ENCODE measurements at places on chromosomes 6 and 20.

DNA sequence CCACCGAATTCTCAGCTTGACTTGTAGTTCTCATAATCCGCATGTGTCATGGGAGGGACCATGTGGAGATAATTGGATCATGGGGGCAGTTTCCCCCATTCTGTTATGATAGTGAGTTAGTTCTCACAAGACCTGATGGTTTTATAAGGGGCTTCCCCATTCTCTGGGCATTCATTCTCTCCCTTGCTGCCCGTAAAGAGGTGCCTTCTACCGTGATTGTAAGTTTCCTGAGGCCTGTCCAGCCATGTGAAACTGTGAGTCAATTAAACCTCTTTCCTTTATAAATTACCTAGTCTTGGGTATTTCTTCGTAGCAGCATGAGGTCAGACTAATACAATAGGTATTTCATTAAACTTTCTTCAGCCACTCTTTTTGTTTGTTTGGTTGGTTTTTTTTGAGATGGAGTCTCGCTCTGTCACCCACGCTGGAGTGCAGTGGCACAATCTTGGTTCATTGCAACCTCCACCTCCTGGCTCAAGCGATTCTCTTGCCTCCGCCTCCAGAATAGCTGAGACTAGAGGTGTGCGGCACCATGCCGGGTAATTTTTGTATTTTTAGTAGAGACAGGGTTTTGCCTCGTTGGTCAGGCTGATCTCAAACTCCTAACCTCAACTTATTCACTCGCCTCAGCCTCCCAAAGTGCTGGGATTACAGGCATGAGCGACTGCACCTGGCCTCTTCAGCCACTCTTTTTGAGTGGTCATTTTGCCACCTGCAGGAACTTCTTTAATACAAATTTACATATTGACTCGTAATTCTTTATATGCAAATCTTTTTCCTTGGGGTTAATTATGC lies 36.3 kb downstream of the GSTA2 start:
- no peak for DNase-seq

DNA sequence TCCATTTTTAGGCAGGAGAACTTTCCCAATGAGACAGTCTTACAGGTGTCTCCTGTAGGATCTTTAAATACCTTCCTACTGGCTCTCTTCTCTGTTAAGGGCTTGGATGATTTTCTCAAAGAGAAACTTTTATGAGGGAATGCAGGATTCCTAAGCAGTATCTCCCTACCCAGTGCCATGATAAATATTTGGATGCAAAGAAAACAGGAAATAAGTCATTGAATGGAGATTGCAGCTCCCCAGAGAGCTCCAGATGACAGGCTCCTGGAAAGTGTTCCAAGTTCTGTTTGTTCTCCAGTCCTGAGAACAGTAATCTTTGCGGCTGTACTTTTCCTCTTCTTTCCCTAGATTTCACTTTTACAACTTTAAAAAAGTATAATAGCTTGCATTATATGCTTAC lies 2.4 kb upstream of the SCGN start:
- no peak for DNase-seq

GRCh38 chr6:7138921-7139358 lies 31.2 kb downstream of the RREB1 start:
- no peak for DNase-seq

- DNase-seq: no peak
Measured at GRCh38 chr20:13320702-13321101, 99.6 kb downstream of the ISM1 start.

GRCh38 chr6:12715437-12715836 lies 1.1 kb upstream of the PHACTR1 start:
- no peak for DNase-seq

- DNase-seq: no peak
Measured at GRCh38 chr20:25466846-25467245, 59.4 kb downstream of the GINS1 start.

DNA sequence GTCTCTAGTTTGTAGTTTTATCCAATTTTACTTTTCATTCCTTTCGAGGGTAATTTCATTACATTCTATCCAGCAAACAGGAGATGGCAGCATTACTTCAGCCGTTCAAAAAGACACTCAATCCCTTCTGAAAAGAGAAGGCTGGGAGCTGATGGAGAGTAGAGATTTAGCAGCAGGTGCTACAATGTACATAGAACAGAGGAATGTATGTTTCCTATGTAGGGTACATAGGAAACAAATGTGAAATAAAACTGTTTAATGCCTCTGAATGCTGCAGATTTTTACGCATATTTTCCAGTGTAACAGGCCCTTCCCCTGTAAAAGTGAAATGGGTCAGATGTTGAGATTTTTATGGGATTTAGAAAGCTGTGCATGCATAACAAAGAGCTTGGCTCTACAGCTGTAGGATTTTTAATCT lies 16.0 kb downstream of the RPS12 start:
- no peak for DNase-seq

DNA sequence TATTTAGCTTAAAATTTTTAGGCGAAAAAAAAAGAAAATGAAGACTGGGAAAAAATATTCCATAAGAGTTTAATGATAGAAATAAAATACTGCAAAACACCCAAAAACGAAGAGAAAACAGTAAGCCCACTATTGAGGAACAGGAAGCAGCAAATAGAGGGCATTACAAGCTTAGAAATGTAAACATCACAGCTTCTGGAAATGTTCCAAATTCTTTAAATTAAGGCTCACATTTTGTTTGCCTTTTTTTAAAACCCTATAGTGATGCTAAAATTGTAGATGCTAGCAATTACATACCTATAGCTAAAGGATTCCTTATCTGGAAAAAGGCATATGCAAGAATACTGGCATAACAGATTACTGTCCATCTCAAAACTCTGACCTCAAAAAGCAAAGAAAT lies 248.6 kb downstream of the KHDRBS2 start:
- DNase-seq: no peak

DNA sequence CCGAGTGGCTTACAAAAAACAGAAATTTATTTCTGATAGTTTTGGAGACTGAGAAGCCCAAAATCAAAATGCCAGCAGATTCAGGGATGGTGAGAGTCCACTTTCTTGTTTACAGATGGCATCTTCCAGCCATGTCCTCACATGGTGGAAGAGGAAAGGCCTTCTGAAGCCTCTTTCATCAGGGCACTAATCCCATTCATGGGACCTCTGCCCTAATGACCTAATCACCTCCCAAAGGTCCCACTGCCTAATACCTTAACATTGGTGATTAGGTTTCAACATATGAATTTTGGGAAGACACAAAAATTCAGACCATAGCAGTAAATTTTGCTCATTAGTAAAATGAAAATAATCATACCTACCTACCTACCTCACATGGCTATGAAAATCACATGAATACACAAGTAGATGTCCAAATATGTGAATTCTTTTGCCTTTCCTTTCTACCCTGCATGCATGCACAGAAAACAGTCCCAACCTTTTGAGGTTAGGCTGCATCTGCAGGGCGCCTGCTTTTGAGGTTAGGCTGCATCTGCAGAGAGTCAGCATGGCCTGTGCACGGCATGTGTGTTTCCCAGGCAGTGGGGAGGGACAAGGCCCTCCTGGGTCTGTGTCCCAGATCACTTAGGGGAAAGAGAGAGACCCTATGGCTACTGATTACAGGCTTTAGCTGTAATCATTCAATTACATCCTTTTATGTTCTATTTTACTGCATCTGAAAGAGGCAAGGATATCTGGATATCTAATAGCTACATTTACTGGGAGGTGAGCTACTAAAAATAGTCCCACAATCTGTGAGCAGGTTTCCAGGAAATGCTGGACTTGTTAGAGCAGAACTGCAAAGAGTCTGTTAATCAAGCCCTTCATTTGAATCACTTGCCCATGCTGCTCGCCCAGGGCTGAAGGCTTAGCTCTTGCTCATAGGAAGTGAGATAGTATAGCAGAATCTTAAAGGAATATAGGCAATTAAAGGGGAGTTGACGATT lies 497.7 kb upstream of the MARCKS start:
- no peak for DNase-seq

DNA sequence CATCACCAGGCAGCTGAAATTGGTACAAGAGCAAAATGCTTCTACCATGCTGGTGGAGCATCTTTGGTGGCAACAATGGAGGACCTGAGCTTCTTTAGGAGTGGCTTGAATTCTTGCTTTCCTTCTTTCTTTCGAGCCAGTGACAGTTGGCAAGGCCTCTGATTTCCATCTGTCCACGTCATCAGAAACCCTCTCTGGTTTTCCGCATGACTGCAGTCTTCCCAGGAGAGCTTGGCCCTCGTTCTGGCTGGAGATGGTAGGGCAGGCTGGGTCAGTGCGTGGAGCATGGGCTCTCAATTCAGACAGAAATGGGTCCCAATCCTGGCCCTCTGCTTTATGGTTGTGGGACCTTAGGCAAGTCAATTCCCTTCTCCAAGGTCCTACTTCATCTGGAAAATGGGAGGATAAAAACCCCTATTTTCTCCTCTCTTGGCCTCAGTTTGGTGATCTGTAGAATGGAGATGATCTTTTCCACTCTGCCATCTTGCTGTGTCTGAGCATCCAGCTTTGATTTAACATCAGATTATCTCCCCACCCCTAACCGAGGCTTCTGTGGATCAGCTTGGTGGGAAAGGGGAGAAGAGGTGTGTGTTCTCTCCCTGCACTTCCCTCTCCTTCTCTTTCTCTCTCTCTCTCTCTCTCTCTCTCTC lies 3.6 kb upstream of the BPIFB1 start:
- DNase-seq: no peak

DNA sequence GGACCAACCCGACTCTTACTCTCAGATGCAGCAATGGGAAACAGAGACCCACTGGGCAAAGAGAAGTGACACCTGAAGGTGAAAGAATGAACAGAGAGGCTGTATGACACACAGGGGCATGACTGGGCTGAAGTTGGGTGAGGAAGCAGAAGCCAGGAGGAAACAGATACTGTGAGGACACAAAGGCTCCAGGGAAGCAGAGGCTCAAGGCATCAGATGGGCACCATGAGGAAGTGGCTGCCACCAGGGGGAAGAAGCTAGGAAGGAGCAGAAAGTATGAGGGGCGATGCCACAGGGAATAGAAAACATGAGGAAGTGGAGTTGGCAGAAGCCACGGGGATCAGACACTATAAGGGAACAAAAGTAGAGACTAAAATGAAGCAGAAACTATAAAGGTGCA lies 30.9 kb upstream of the OCSTAMP start:
- DNase-seq: no peak

- no peak for DNase-seq
Measured at GRCh38 chr20:37257988-37258387, 3.6 kb downstream of the GHRH start.

GRCh38 chr6:30219244-30219643 lies 6.0 kb upstream of the TRIM26 start:
- peak; percentile 17 for DNase-seq

GRCh38 chr6:22658934-22659333 lies 89.6 kb downstream of the HDGFL1 start:
- no peak for DNase-seq

- no peak for DNase-seq
Measured at GRCh38 chr6:95244751-95245150, 332.6 kb upstream of the MANEA start.

- DNase-seq: no peak
Measured at GRCh38 chr6:93036835-93037234, 382.5 kb downstream of the EPHA7 start.

DNA sequence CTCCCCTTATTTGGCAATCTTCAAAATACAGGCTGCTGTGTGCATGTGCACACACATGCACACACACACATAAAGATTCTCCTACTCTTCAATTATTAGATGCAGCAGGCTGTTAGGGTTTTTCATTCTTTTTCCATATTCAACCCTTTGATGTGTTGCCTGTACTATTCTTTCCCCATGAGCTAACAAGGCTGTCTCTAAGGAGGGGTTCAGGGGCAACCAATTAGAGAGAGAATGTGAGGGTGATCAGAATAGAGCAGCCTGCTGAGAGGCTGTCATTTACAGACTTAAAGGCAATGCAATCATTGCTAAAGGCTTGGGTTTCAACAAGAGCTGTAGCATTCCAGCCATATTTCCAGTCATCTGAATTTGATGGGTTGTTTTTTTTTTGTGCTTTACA lies 467.4 kb upstream of the ID4 start:
- DNase-seq: no peak

DNA sequence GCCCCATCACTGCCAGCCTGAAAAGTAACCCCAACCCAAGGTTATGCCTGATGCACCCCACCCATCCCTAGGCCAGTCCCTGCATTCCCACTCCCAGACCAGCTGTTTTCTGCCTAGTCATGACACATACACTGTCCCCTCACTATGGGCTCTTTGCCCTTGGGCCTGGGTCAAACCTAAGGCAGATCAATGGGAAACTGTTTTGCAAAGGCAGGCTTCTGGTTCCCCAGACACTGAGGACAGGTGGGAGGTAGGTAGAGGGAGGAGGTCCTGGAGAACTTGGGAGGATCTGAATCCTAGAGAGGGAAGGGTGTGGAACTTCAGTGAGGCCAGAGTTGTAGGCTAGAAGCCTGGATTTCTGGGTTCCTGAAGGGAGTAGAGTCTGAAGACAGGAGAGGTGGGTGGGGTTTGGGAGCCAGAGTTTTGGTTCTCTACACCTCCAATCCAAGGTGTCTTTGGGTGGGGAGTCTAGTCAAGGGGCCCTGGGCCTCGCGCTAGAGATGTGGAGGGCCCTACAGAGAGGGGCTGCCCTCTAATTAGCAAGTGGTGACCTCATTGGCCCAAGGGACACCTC lies 2.0 kb downstream of the CLIC1 start:
- no peak for DNase-seq

DNA sequence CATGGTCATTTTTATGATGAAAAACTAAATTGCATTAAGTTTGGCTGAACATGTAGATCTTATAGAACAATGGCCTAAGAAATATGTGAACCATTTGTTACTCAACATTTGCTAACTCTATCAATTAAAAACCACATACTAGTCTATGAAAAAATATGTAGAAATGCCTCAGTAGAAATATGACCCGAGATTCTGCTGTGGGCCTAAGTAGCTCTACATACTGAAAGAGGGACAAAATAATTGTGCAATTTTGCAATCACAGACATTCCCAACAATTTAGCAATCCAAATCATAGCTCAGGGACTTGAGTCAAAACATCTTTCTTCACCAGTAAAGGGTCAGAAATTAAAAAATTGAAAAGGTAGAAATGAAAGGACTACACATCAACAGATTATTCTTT lies 619.0 kb downstream of the FRK start:
- DNase-seq: no peak

- no peak for DNase-seq
Measured at GRCh38 chr6:108795814-108796213, 52.4 kb upstream of the ARMC2 start.

DNA sequence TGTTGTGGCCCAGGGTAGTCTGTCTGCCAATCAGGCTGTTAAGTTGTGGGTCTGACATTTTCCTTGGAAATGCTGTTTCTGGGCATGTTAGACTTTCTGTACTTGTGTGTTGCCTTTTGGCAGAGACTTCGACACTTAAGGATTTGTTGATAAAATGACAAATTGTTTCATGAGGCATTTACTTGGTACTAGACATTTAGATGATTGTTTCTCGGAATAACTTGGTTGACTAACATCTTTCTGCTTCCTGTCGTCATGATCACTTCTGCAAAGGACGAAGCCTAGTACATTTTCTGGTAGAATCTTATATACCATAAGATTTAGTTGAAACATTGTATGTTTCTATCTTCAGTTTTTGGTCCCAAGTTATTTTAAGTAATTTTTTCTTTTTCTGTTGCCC lies 34.1 kb downstream of the UTRN start:
- DNase-seq: no peak

GRCh38 chr6:82362878-82363427 lies 664 bp upstream of the TPBG start:
- no peak for DNase-seq

Data from stimulated activated CD4-positive, alpha-beta T cell treated with anti-CD3 and anti-CD28 coated beads, Interleukin-1b, Interleukin-23, amount 100 ng/mL, for 1 hour (primary cell).